NCI-H187 (cell line): ENCODE measurements at places on chromosomes 7 and 10.

DNA sequence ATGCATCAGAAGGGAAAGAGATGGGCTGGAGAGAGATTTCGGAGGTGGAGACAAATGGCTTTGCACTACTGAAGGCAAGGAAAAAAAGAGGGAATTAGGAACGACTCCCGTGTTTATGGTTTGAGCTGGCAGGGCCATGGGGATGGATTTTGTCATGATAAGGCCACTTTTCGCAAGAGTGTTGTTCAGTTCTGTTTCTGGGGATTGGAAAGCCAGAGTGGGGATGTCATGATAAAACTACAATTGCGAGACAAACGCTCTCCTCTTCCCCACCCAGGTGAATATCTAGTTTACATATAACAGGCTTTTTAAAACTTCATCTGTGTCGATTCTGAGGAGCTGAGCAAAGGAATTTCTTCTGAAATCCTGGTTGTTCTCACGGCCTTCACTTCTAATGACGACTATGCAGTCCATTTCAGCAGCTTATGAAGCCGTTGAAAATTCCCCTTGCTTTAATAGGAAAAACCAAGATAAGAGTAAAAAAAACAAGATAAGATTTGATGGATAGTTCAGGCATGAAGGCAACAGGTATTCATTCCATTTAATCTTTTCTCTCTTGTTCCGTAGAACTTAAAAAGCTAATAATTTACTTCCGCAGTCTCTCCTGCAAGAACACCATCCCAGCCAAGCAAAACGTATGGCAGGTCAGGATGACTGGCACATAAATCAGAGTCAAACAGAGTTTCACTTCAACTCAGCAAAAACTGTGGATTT lies 245.6 kb upstream of the PITRM1 start:
- DNase-seq = no peak

GRCh38 chr7:102252366-102252982 lies 34.2 kb upstream of the SH2B2 start:
- DNase-seq = no peak

DNA sequence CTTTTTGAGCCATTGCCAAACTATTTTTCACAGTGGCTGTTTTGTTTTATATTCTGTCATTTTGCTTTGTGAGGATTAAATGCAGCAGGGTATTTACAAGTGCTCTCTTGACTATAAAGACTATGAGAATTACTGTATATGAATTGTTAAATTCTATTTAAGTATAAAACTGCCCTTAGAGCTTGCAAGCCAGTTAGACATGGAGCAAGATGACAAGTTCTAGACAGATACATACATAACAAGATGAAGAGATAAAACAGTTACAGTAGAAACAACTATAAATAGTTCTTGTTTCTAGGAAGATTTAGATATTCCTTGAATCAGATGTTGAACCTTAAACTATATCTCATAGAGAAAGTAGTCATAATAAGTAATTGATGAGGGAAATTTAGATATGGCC lies 60.6 kb downstream of the DNAH11 start:
- DNase-seq = no peak

DNA sequence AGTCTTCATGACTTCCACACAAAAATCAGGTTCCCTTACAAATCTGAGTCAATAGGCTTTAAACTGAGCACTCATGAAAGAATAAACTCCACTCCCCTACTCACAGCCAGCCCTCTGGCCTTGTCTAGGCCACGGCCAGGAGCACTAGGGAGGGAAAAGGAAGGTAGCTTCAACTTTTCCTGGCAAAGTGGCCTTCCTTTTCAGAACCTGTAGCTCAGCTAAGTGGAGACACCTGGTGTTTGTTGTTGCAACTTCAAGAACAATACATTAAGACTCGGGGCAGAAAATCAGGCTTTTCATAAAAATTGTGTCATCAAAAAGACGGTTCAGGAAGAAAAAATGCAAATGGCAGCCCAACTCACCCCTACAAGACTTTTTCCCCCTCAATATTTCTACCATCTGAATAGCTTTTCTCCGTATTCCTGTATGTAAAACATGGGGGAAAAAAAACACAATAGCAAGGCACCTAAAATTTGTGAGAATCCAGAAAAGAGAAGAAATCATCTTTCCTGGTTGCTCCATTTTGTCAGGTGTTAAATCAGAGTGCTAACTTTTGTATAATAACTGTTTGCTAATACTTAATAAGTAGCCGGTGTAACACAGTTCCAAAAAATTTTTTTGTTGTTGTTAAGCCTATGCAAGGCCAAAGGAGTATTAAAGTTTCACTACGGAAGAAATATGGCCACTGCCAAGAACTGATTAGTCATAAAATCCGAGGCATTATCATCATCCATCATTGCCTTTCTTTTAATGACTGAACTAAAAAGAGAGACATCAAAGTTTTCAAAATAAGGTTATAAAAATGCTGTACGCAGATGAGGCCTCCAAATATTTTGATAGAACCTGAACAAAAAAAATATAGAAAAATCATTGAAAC lies 66.2 kb upstream of the ARID5B start:
- DNase-seq = no peak

DNA sequence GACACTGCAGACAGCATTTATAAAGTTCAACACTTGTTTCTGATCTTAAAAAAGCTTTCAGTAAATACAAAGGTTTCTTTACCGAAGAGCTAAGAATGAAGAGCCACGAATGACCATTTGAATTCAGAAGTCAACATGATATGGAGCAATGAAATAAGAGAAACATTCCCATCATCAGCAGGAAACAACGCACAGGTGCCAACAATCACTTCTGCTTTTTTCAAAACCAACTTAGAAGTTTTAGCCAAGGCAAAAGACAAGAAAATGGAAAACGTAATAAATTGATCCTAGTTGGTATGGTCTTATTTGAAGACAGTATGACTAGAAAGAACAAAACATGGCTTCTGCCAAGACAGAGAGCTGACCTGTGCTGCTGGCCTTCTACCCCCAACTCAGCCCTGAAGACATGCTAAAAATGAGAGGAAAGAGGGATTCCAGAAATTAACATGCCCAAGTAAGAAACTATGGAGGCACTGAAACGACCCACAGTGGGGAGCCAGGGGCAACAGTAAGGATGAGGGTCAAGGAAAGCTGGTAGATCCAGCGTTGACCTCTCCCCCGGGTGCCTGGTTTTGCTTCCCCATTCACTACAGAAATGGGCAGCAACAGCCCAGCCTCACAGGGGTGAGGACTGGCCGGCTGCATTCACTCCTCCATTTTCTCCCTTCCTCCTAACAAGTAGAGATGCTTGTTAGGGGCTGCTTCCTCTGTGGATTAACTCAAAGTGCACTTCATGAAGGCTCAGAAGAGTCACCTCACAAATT lies 30.1 kb downstream of the VPS41 start:
- DNase-seq = no peak

DNA sequence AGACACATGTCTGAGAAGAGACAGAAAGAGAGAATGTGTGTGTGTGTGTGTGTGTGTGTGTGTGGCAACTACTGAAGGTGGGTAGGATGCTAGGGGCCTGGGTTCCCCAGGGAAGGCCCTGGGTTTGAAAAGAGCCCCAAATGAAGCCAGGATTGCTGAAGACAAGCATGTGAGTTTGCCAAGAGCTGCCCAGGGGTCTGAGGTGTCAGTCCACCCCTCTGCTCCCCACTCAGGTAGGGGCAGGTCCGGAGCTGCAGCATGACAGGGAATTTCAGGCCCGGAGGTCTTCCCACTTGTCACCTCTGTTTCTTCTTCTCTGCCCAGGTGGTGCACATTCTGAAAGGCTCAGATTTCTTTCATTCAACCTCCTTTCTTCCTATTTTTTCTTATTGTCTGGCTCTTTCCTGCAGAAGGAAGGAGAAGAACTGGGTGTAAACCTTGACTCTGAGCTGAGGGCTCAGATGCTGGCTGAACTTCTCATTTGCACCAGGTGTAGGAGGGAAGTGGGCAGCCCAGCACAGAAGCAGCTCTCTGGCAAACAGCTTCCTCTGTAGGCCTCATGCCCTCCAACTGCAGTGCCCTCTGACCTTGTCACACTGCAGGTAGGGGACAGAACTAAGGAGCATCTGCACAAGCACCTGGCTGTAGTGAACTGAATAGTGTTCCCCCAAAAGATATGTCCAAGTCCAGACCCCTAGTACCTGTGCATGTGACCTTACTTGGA lies 79.6 kb upstream of the LRRC4 start:
- DNase-seq = no peak

DNA sequence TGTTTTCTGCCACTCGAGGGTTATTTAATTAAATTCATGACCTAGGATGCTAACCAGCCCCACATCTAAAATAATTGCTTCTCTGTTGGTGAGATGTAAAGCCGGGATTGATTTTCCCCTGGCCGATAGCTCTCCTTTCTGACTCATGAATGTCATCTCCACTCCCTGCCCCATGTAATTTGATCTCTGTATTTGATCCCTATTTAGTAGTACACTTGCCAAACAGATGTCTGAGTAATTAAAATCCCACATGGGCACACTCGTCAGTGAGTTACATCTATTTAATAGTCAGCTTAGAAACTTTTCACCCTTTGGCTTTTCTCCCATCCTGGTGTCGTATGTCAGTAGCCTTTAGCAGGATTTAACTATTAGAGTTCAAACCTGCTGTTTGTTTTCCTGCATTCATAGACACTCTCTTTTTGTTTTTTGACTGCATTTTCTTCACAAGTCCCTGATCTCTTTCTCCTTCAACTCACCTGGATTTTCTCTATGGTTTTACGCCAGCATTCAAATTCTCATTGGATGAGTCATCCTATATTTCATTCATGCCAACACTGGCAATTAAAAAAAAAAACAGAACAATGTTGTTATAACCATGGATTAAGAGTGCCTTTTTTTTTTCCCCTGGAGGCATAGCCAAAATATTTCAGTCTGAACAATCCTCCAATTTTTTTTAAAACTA lies 82.7 kb downstream of the SPAG6 start:
- no peak for DNase-seq

DNA sequence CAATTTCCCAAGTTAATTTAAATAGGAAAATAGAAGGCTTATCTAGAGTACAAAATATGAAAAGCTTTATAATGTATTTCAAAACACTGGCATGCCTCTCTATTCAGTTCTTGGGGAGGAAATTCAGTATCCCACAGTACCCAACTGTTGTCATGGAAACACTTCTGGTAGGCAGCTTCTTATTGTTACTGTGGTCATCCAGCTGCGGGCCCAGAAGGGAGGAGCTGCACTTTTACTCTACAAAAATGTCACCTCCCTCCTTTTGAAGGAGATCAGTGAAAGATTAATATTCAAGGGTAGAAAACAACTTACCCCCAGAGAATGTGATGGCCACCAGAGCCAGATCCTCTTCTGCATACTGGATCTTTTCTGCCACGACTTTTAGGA lies 202.8 kb downstream of the RAPGEF5 start:
- DNase-seq = no peak

- no peak for DNase-seq
Observed at GRCh38 chr10:35523670-35524225, 81.4 kb upstream of the GJD4 start.

DNA sequence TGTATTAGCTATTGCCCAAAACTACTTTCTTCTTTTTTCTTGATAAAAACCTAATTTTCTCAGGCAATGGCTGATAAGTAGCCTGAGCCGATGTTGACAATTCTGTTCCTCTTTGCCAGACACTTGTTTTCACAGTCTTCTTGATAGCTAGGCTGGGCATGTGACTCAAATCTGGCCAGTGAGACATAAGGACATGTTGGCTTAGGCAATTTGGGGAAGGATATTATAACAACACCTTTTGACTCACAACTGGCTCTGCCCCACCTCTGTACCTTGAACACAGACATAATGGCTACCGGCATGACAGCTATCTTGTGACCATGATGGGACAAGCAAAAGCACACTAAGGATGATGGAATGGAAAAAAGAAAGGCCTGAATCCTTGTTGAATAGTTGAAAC lies 72.9 kb upstream of the GPR22 start:
- DNase-seq = no peak

GRCh38 chr10:9561821-9562505 lies 1455.7 kb upstream of the CELF2 start:
- no peak for DNase-seq

DNA sequence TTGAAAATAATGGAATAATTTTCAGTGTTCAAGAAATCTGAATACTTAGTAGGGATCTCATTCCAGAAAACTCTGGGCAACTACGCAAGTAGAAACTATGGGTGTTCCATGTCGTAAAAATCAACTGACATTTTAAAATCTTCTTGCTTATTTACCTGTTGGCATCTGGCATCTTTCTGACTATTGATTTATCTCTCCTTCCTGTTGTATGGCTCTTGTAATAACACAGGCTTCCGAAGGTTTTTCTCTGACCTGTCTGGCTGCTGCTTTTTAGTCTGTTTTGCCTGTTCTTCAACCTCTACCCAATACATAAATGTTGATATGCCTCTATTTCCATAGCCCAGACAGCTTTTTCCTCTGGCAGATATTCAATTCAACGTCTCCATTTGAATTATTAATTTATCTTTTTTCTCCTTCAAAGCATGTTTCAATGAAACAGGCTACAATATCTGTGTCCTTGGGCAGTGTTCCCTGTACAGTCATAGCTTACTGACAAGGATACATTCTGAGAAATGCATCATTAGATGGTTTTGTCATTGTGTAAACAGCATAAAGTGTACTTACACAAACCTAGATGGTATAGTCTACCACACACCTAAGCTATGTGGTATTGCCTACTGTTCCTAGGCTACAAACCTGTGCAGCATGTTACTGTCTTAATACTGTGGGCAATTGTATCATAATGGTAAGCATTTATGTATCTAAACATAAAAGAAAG lies 105.9 kb upstream of the ETV1 start:
- no peak for DNase-seq

DNA sequence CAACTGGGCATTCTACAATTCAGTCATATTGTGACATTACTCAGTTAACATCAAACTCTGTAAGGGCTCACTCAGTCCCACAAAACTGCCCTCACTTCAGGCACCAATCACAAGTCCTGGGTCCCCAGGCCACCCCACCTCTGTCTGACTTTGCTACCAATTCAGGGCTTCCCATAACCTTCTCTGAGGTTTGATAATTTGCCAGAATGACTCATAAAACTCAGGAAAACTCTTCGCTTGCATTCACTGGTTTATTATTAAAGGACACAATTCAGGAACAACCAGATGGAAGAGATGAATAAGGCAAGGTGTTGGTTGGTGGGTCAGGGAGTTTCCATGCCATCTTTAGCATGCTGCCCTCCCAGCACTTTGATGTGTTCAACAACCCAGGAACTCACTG lies 41.3 kb downstream of the AVL9 start:
- no peak for DNase-seq

DNA sequence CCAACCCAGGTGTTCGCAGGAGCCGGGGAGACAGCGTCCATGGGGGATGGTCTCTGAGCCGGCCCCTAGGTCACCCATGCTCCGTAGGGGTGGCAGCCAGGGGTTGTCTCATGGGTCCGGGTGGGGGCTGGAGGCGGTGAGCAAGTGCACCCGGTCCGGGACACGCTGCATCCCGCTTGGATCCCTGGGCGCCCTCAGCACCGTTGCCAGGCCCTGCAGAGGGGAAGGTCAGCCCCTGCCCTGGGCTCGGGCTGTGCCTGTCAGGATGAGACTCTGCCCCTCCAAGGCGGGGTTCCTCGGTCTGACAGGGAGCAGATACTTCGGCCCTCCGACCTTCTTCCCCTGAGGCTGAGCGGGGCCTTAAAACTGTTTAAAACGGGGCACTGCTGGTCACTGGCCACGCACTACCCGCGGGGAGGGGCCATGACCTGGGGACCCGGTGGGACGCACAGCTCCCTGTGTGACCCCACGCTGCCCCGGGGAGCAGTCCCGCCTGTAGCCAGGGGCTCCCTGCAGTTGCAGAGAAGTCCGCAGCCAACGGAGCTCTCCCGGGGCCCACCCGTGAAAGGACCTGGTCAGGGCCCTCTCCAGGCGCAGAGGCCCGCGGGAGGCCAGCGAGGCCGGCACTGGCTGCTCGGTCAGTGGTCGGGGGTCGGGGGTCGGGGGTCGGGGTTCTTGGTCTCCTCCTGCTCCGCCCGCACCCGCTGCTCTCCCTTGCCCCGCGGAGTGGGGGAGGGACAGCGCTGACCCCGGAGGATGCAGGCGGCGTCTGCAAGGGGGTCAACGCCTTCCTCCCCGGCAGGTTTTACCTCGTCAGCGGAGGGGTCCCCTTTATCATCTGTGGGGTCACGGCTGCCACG lies 33.4 kb upstream of the KNDC1 start:
- DNase-seq = no peak
